A549 treated with dexamethasone at 1 μM for 4 hours (cell line): ENCODE measurements at places on chromosomes 16 and 17. TPM values are rescaled to one million over a fixed set of nuclear protein-coding genes. Genes with fewer than 3 reads are reported as not detected.

Gene ZP2
- not detected in 5 replicates for total RNA-seq

Gene IRF8
- total RNA-seq, result 0.41 to 0.74 TPM (median 0.47 TPM) in 5 replicates

Gene ANKRD40CL
- total RNA-seq, result not detected in 5 replicates

Gene ZSCAN10
- 0.06 TPM in 1 of 5 replicates, not detected in the others for total RNA-seq

Gene GNAO1
- total RNA-seq, result 0.52 to 0.91 TPM (median 0.84 TPM) in 5 replicates

Gene RAPGEFL1
- total RNA-seq, result 1.7 to 3.1 TPM (median 2.9 TPM) in 5 replicates

Gene DUSP14
- total RNA-seq, result 44.6 to 52.2 TPM (median 47.5 TPM) in 5 replicates

Gene KRTAP16-1
- not detected in 5 replicates for total RNA-seq

Gene KCNJ18
- total RNA-seq, result 0.04 to 0.06 TPM in 2 of 5 replicates, not detected in the others

Gene GP1BA
- total RNA-seq, result not detected in 5 replicates

Gene CFAP52
- total RNA-seq, result 0.10 to 0.13 TPM in 2 of 5 replicates, not detected in the others
